ENCODE measurements at places on chromosomes 3 and 15. TPM values are rescaled to one million over a fixed set of nuclear protein-coding genes. Genes with fewer than 3 reads are reported as not detected.

Gene ARIH1
- 36.9 TPM for total RNA-seq

Gene SLC22A13
- under 0.01 TPM for total RNA-seq

Gene OR5K2
- total RNA-seq, result not detected

Gene EFCAB12
- under 0.01 TPM for total RNA-seq

Gene KNL1
- 14.2 TPM for total RNA-seq

Gene EPHA6
- under 0.01 TPM for total RNA-seq

Gene PML
- total RNA-seq, result 28.9 TPM

Gene FBXO40
- not detected for total RNA-seq

Gene FBXO22
- total RNA-seq, result 61.1 TPM

Gene OR5H1
- total RNA-seq, result not detected

Gene GOLGA8H
- 0.63 TPM for total RNA-seq

Gene CHP1
- total RNA-seq, result 67.0 TPM

Gene CNTN4
- not detected for total RNA-seq

Gene DBR1
- 12.9 TPM for total RNA-seq

Gene FBXW12
- not detected for total RNA-seq

Gene RTP4
- total RNA-seq, result 5.2 TPM

Gene CTSH
- total RNA-seq, result 112 TPM

Gene UACA
- 203 TPM for total RNA-seq

Data from dermis microvascular lymphatic vessel endothelial cell (primary cell).